Stimulated activated CD4-positive, alpha-beta T cell treated with anti-CD3 and anti-CD28 coated beads, Interleukin-15, amount 100 ng/mL, for 1 hour (primary cell): ENCODE measurements at places on chromosomes 16 and 17.
A peak's percentile ranks its signal among the peaks of the same experiment; 100 is the strongest.

GRCh38 chr16:81405702-81406113, 38.9 kb upstream of the CMIP start:
- no peak for DNase-seq

GRCh38 chr16:75527825-75528299, 8.0 kb downstream of the CHST5 start:
- no peak for DNase-seq

- DNase-seq, result no peak
These were observed at the start of gene PRSS22 for GRCh38 chr16:2857451-2858244. TSS of gene PRSS22 (minus strand) at chr16:2858170. CDS start at chr16:2858104, 66 bp downstream.

- peak; percentile 58 for DNase-seq
These were observed 6.9 kb upstream of the ACTG1 start for GRCh38 chr17:81519284-81520020.

GRCh38 chr16:49910541-49911071, 54.7 kb upstream of the ZNF423 start:
- no peak for DNase-seq

GRCh38 chr17:40176754-40177110, 538 bp upstream of the RAPGEFL1 start:
- no peak for DNase-seq

- DNase-seq, result no peak
These were observed 21.8 kb downstream of the ABCA5 start for GRCh38 chr17:69305177-69305576.

- DNase-seq, result no peak
These were observed 61.1 kb upstream of the CIBAR2 start for GRCh38 chr16:85173146-85173980.

DNA sequence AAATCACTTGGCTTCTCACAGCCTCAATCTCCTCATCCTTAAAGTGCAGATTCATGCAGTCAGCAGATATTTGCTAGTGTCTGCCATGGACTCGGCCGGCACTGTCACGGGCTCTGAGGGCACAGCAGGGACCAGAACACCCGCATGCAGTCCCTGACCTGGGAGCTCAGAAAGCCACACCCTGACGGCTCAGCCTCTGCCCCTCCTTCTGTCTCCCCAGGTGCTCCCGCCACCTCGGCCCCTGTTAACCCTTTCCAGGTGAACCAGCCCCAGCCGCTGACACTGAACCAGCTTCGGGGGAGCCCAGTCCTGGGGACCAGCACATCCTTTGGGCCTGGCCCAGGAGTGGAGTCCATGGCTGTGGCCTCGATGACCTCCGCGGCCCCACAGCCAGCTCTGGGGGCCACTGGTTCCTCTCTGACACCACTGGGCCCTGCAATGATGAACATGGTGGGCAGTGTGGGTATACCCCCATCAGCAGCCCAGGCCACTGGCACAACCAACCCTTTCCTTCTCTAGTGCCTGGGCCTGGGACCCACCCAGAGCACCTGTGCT, 28.7 kb downstream of the B9D1 start:
- DNase-seq, result no peak

DNA sequence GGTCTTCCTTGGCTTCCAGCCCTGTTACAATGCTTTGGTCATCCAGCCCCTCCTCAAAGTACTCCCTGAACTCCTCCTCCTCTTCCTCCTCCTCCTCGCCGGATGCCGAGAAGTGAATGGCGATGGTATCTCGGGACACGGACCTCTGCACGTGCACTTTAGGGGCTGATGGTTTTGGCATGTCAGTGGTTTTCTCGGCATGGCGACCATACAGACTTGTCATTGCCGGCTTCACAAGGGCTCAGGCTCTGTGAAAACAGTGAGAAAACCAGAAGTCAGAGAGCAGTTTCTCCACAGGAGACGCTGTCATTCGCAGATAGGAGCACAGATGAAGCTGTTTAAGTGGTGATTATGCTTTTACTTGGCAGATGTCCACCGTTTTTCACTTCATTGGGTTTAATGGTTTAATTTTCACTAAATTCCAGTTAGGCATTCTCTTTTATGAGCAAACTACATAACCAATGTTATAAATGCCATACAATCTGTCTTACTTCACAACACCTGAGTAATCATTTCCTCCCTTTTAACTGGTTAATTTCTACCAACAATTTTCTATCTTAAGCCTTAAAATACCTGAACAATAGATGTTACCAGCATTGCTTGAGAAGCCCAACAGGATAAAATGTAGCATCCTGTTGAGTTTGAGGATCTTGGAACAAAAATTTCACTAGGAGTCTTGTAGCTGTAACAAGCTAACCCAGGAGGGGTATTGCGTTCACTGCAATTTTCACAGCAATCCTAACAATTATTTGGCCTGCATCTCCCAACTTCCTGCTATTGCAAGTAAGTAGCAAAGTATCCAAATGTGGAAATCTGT, 48.9 kb downstream of the TEX2 start:
- DNase-seq, result no peak

DNA sequence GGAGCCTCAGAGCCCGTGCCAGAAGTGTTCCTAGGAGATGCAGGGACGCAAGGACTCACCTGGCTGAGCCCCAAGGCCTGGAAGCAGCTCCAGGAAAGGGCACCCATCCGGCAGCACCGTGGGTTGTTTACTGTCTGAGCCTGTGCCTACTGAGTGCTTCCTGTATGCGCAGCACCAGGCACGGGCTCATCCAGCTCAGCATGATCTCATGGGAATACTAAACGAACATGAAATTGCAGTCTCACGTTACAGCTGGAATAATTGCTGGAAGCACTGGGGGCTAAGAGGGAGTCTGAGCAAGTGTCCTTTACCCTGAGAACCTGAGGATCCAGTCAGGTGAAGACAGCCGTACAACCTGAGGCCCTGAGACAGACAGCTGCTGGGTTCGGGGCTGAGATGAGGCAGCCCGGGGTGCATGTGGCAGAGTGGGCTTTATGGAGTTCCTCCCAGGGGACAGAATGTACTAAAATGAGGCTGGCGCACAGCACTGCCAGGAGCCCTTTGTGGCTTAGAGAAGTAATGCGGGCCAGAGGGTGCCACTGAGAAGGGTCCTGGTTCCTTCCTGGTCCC, 5.4 kb downstream of the CTRL start:
- DNase-seq, result no peak

DNA sequence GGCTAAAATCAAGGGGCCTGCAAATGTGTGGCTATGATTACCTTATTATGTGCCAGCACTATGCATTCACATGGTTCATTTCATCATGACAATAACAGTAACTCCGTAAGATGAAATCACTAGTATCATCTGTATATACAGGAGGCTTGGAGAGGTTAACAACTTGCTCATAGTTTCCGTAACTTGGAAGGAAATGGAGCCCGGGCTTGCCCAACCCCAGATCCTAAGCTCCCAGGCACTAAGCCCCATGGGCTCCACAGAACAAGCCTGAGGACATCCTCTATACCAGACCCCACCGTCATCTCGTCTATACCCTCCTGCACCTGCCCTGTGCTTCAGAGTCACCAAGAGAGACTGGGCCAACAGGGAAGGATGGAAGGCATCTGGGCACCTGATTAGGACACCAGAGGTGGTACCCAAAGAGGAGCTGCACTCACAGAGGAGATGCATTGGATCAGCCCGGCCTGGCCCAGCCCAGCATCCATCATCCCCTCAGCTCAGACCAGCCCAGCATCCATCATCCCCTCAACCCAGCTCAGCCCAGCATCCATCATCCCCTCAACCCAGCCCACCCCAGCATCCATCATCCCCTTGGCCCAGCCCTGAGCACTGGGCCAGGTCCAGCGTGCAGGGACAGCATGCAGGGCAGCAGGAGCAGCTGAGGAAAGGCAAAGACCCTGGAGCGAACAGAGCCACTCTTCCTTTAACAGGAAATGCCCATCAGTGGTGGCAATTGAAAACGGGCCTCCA, 28.5 kb downstream of the NSMCE1 start:
- no peak for DNase-seq
